ENCODE measurements at places on chromosomes 3 and 15. TPM values are rescaled to one million over a fixed set of nuclear protein-coding genes. Genes with fewer than 3 reads are reported as not detected.

TM4SF1 gene
- total RNA-seq: 207 TPM

HIGD2B gene
- not detected for total RNA-seq

CFAP44 gene
- total RNA-seq: 1.5 TPM

SLC28A2 gene
- not detected for total RNA-seq

EXD1 gene
- total RNA-seq: not detected

ST8SIA2 gene
- 1.5 TPM for total RNA-seq

CPN2 gene
- not detected for total RNA-seq

GRCh38 chr3:53044711-53045517, 959 bp downstream of the SFMBT1 start:
- peak; percentile 44 for DNase-seq

- DNase-seq: no peak
Observed at GRCh38 chr3:124318014-124318413, 326.1 kb upstream of the ROPN1 start.

DNA sequence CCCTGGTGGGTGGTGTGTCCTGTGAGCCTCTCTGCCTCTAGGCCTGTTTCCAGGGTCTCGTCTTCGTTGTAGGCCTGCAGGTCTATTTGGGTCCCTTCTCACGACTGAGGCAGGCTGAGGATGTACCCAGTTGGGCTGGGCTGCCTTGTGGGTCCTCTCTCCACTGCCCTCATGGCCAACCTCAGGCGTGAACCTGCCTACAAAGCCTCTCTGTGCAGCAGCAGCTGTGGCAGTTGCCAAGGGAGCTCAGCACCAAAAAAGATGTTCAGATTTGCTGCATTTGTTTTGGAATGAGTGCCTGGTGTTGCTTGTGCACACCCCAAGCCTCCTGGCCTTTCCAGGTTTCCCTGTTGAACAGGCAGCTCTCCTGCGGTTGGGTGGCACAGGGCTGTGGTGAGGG, 13.4 kb downstream of the KLF13 start:
- no peak for DNase-seq

DNA sequence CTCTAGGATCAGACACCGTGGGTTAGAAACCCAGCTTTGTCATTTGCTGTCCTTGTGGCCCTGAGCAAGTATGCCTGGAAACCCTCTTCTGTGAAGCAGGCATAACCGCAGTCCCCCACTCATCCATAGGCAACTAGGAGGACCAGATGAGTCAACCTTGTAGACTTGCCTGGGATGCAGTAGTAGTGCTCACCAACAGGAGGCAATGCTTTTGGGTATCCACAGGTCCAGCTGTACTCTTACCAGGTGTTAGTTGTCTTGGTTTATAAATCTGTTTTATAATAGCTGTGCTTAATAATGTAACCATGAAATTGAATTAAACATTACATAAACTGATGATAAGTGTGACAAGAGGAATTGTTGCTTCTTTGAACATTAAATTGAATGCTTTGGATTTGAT, 389.3 kb downstream of the IL20RB start:
- no peak for DNase-seq

- peak; percentile 51 for DNase-seq
Observed at GRCh38 chr3:177196008-177196455, 1.2 kb downstream of the TBL1XR1 start.

DNA sequence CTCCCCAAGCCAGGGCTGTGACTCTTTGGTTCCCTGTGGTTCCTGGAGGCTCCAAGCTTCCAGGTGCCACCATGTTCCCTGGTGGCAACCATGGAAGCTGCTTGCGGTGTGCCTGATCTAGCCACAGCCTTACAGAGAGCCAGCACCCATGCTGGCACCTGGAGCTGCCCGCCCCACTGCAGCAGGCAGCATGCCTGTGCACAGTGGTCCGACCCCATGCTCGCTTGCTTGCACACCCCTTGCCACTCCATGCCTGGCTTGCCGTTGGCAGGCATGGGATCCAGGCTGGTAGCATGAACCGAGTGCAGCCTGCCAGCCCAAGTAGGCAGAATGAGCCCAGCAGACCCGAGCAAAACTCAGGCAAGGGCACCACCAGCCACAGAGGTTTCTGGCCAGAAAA, 53.9 kb downstream of the SLMAP start:
- no peak for DNase-seq

GRCh38 chr3:23945663-23945912, 502 bp downstream of the NR1D2 start:
- DNase-seq: no peak

GRCh38 chr3:185655426-185656320, 69.6 kb downstream of the SENP2 start:
- no peak for DNase-seq
